ENCODE measurements at places on chromosomes 5 and 9. TPM values are rescaled to one million over a fixed set of nuclear protein-coding genes. Genes with fewer than 3 reads are reported as not detected.

PAPPA gene
- 33.4 TPM for total RNA-seq

IPPK gene
- 11.1 TPM for total RNA-seq

GABRP gene
- total RNA-seq = not detected

NCS1 gene
- total RNA-seq = 52.0 TPM

TBC1D2 gene
- 8.2 TPM for total RNA-seq

HSPB3 gene
- 21.1 TPM for total RNA-seq

PCA3 gene
- not detected for total RNA-seq

TMEM38B gene
- total RNA-seq = 18.0 TPM

CXCL14 gene
- total RNA-seq = 0.26 TPM

TMEFF1 gene
- 2.5 TPM for total RNA-seq

CD74 gene
- total RNA-seq = 3.9 TPM

NTNG2 gene
- total RNA-seq = 2.1 TPM

REEP2 gene
- 14.4 TPM for total RNA-seq

TLE1 gene
- 29.7 TPM for total RNA-seq

NIPAL4 gene
- total RNA-seq = 0.17 TPM

SUSD3 gene
- total RNA-seq = 4.6 TPM

ATOSB gene
- total RNA-seq = 18.2 TPM

INSL6 gene
- total RNA-seq = not detected

SLC36A2 gene
- total RNA-seq = not detected

OTP gene
- not detected for total RNA-seq

PCDHB4 gene
- 0.50 TPM for total RNA-seq

PAEP gene
- not detected for total RNA-seq

MVB12B gene
- total RNA-seq = 2.3 TPM

FOXD4 gene
- total RNA-seq = 0.26 TPM

RGS7BP gene
- total RNA-seq = 0.51 TPM

MYOZ3 gene
- 0.77 TPM for total RNA-seq

CD72 gene
- 1.0 TPM for total RNA-seq

ZNF454 gene
- 3.1 TPM for total RNA-seq

SLC6A18 gene
- not detected for total RNA-seq

IFNA21 gene
- total RNA-seq = not detected

PCDHGA12 gene
- total RNA-seq = 13.7 TPM

GABRA6 gene
- total RNA-seq = not detected

MARCOL gene
- total RNA-seq = not detected

MTREX gene
- total RNA-seq = 85.7 TPM

PCDHA1 gene
- under 0.01 TPM for total RNA-seq

CCDC152 gene
- 1.5 TPM for total RNA-seq

TAF11L5 gene
- not detected for total RNA-seq

ADGRV1 gene
- total RNA-seq = 0.17 TPM

AGXT2 gene
- total RNA-seq = not detected
